ENCODE measurements at places on chromosomes 3 and 15.

- DNase-seq, result no peak
Measured at GRCh38 chr3:82386647-82387046, 625.2 kb upstream of the GBE1 start.

GRCh38 chr3:126720596-126720995 lies 16.6 kb downstream of the CHCHD6 start:
- peak; percentile 17 for DNase-seq

DNA sequence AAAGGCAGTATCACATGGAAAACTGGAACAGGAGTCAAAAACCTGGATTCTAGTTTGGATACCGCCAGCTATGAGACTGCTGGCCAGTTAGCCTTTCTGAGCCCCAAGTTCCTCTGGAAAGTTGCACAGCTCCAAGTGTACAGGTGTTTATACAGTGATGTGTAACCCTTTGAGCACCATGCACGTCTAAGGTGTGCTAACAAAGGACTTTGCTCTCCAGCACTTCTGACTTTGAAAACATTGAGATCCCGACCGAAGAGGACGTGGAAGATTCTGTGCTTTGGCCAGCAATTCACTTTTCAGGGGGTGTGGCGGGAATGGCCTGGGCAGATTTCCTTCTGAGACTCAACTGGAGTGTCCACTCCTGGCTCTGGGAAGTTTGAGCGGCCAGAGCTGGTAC lies 45.8 kb upstream of the UMPS start:
- DNase-seq, result no peak

DNA sequence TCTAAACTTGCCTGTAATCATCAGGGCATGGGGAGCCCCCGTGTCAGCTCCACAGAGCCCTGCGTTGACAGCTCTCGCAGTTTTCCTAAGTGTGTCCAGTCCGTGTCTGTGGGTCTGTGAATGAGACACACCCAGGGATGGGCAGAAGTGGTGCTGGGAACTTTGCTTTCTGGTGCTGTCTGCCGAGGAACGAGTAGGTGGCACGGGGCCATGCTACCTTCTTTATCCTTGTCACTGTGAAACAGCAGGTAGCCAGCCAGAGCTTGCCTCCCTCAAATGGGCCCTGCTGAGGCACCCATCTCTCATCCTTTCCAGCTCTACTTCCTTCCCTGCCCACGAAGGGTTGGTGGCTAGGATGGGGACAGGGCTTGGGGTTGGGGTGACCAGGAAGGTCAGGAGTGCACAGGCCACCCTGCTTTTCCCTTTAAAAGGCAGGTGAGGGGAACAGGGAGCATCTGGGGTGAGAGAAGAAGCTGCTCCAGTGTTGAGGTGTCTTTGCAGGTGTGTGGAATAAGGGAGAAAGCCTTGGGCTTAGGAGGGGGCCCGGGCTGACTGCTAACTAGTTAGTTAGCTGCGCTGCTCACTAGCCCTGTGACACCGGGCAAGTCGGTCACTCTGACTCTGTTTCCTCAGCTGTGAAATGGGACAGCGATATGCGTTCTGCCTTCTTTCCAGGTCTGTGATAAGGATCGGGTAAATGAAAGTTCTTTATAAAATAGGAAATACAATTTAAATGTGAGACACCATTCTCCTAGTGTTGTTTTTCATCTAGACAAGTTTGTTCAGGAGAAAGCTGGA lies 27.9 kb downstream of the PDIA5 start:
- no peak for DNase-seq

DNA sequence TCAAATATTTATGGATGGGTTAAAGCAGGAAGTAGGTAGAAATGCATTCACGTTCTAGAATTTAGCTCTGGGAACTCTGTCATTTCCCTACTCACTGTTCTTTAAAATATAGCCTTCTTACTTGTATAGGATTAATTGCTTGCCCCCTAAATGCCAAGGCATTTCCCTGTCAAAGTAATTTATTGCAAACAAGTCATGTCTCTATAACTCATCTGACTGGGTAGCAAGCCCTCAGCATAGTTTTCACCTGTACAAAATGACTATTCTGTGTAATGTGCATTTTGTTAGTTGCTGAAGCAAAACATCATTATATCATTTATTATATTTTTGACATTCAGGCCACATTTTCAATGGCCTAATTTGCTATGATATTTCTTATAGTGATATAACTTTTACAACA lies 1308.2 kb upstream of the EPHA6 start:
- DNase-seq, result no peak

- DNase-seq, result no peak
Measured at GRCh38 chr3:72319194-72320094, 528.8 kb downstream of the SHQ1 start.
